ENCODE measurements at places on chromosomes 16 and 17.

- DNase-seq, result no peak
These were observed 8.3 kb downstream of the FLII start for GRCh38 chr17:18250259-18250658.

DNA sequence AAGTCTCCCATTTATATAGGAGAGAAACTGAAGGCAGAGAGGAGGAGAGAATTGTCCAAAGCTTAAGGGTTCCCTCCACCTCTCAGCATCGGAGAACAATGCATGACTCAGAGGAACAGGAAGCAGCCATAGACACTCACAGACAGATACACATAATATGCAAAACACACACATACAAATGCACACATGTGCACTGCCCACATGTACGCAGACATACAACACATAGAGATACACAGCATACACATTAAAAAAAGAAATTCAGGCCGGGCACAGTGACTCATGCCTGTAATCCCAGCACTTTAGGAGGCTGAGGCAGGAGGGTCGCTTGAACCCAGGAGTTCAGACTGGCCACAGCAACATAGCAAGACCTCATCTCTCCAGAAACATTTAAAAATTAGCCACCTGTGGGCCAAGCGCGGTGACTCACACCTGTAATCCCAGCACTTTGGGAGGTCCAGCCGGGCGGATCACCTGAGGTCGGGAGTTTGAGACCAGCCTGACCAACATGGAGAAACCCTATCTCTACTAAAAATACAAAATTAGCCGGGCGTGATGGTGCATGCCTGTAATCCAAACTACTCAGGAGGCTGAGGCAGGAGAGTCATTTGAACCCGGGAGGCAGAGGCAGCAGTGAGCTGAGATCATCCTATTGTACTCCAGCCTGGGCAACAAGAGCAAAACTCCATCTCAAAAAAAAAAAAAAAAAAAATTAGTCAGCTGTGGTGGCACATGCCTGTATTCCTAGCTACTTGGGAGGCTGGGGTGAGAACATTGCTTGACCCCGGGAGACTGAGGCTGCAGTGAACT, 11.3 kb downstream of the ERAL1 start:
- DNase-seq, result peak; percentile 29

- DNase-seq, result no peak
These were observed 10.4 kb upstream of the NLRC3 start for GRCh38 chr16:3587547-3588110.

- DNase-seq, result peak; percentile 89
These were observed 46.8 kb downstream of the HIC1 start for GRCh38 chr17:2101448-2102257.

- peak; percentile 81 for DNase-seq
These were observed 145.2 kb downstream of the KCNJ2 start for GRCh38 chr17:70314506-70314905.

GRCh38 chr17:50476545-50477315, 1.9 kb upstream of the RSAD1 start:
- no peak for DNase-seq

GRCh38 chr17:51486091-51486490, 225.7 kb downstream of the UTP18 start:
- DNase-seq, result no peak

DNA sequence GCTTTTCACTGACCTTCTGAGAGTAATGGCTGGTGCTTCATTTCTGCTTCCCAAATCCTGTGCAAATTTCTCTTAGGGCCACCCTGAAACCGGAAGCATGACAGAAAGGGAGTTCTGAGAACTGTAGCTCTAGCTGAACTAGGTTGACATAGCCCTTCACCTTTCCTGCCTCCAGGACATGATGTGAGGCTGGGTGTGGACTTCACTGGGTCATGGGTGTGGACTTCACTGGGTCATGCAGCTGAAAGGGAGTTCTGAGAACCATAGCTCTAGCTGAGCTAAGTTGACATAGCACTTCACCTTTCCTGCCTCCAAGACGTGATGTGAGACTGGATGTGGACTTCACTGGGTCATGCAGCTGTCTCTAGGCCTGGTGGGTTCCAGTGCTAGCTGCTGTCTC, 54.3 kb upstream of the NLRP1 start:
- DNase-seq, result no peak

DNA sequence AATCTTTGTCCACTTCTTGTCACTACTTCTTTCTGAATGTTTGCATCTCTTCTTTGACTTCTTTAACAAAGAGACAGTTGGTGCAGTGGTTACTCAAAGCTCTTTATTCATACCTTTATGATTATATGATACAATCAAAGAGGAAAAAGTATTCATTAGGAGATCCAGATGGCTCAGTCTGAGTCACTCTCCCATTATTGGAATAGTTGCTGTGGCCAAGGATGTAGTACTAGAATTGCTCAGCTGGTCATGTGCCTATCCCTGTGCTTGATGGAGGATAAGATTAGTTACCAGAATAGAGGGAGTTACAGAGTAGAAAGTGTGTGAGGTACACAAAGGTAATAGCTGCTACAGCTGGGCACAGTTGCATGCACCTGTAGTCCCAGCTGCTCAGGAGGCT, 18.3 kb downstream of the BCAS3 start:
- no peak for DNase-seq

DNA sequence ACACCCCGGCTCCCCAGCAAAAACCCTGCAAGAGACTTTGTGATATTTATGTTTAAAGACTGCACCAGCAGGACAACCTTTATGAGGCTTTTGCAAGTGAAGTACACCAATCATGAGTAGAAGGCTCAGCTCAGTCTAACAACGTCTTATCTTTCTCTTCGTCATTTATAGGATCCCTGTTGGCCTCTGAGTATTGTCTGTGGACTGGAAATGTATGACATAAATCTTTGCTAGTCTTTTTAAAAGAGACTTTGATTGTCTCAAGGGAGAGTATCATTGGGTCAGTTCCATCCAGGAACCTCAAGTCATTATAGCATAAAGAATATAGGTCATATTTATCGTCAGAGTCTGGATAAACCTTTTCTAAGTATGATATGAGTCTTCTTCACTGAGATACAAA, 505.0 kb upstream of the SOX9 start:
- no peak for DNase-seq

- no peak for DNase-seq
These were observed 11.9 kb downstream of the GSE1 start for GRCh38 chr16:85625053-85625452.

DNA sequence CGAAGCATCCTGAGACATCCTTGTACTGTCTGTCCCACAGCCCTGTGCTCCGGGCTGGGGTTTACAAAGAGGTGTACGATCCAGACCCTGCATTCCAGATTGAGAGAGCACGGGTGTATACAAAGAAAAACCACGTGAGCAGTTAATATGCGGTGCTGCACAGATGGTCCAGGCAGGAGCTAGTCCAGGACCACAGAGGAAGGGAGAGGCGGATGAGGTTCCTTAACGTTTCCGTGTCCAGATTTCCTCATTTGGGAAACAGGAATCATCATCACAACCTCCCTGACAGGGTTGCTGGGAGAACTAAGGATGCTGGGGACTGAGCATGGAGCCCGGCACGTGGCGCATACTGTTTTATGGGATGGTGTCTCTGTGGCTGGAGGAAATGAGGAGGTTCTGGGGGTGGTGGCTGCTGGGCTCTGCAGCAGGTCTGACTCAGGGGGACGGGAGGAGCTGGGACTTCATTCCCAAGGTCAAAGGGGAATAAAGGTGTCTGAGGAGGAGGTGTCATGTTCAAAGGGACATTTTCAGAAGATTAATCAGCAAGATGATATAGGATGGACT, 26.2 kb downstream of the WIPI1 start:
- DNase-seq, result no peak

DNA sequence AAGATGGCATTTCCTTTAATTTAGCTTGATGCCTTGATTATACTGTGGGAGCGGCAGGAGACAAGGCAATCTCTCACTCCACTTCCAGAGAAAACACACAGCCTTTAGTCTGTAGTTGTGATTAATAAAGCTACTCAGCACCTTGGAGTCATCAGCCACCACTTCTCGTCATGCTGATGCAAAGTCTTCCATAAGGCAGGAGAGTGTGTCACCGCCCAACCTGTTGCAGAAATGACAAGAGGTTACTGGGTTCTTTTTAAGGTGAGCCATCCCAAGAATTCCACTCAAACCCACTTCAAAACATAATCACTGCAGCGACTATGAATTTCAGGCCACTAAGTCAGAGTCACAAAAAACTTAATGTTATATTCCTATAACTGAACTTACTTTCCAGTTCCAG, 223.9 kb upstream of the TOX3 start:
- DNase-seq, result no peak

DNA sequence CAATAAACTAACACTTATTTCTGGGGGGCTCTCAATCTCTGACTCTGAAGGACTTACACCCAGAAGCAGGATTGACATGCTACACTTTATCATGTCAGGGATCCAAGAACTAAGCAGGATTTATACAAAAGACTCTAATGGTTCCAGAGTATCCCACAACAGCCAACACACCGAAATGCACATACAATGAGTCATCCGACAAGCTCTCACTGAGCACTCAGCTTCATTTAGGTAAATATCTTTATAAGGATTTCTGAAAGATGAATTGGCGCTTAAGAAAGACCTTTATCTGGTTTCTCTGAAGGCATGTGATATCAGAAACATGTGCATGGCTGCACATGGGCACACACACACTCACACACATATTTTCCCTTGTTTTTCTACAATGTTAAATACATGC, 77.2 kb downstream of the TOX3 start:
- no peak for DNase-seq

DNA sequence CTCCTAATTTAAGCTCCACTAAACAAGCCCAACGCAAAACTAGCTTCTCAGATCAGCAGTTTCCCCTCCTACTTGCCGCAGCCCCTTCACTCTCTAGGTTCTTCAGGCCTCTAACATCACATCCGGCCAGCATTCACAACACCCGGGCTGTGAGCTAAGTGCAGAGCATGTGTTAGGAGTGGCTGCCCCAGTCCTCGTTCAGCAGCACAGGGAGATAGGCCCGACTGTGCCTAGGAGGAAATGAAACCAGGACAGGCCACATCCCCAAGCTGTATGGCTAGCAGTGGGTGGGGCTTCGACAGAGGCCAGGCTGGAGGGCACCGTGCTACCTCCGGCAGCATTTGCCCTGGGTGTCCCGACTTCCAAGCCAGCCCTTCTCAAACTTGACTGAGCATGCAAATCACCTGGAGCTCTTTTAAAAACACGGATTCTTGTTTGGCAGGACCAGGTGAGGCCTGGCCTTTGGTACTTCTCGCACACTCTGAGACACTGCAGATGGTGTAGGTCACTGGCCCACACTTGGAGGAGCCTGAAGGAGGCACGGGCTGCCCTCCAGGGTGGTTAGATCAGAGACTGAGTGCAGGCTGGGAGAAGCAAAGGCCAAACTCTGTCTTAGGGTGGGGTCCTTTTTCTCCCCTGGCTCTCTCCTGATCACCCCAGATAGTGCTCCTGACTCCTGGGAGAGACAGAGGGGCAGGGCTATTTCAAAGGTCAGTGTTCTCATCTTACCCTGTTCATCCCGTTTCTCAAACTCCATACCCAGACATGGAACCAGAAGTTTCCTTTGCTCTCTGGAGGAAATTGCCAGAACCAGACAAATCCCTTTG, 202.0 kb downstream of the C16orf78 start:
- peak; percentile 79 for DNase-seq

GRCh38 chr16:27242868-27243590, 25.5 kb downstream of the NSMCE1 start:
- DNase-seq, result peak; percentile 72

- no peak for DNase-seq
These were observed 129.6 kb downstream of the MRM1 start for GRCh38 chr17:36730857-36731490.

GRCh38 chr17:56358651-56359050, 205.4 kb downstream of the ANKFN1 start:
- DNase-seq, result no peak

- DNase-seq, result peak; percentile 67
These were observed 14.9 kb downstream of the IRF8 start for GRCh38 chr16:85913688-85914422.

All from CD14-positive monocyte (primary cell).